Activated CD4-positive, CD25-positive, alpha-beta regulatory T cell treated with anti-CD3 and anti-CD28 coated beads, Interleukin-2, amount 50 U/mL, for 72 hours (primary cell): ENCODE measurements at places on chromosomes 16 and 17.
A peak's percentile ranks its signal among the peaks of the same experiment; 100 is the strongest.

DNA sequence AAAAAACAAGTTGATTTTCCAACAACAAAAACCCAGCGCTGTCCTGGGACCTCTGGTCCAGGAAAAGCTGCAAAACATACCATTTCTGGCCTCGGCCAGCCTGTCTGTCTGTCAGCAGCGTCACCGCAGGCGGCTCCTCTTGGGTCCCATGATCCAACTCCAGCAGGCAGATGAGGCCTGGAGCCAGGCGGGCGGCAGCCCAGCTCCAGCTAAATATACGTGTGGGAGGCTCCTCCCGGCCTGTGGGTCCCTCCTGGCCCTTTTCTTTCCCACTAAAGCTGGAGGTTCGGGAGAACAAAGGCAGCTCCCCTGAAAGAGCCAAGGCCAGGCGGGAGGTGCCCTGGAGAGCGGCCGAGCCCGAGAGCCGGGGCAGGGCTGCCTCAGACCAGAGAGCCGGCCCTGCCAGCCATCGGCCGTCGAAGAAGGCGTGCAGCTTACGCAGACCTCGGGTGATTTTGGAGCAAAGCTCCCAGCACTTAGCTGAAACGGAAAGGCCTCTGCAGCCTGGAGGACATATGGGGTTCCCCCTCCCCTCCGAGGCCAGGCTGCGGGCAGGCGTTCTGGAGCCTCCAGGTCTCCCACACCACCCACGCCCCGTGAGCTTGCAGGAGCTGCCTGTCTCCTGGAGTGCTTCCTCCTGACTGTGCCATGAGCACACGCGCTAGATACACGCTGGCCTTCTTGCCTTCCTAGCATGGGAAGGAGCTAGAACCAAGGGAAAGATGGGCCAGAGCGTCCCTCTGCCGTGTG, 19.9 kb upstream of the JPH3 start:
- no peak for DNase-seq

GRCh38 chr17:61570118-61570517, 20.9 kb downstream of the NACA2 start:
- DNase-seq: no peak

DNA sequence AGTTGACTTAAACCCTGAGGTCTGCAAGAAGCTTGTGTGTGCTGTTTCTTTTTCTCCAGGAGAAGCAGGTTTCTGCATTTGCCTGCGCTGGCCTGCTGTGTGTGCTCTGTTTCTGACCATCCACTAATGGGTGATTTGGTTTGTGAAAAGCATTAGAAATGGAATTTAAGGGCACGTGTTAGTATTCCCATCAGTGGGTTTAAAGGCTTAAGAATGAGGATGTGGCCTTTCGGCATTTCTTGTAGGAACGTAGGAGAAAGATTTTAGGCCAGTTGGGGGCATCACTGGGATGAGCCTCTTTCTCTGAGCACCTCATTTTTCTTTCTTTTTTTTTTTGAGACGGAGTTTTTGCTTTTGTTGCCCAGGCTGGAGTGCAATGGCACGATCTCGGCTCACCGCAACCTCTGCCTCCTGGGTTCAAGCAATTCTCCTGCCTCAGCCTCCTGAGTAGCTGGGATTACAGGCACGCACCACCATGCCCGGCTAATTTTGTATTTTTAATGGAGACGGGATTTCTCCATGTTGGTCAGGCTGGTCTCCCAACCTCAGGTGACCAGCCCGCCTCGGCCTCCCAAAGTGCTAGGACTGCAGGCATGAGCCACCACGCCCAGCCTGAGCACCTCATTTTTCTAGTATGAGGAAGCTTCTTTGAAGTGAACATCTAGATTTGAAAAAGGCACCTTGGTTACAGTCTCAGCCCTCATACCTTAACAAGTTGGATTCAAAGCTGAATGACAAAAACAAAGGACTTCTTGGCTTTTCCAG, 110.3 kb downstream of the BANP start:
- no peak for DNase-seq

DNA sequence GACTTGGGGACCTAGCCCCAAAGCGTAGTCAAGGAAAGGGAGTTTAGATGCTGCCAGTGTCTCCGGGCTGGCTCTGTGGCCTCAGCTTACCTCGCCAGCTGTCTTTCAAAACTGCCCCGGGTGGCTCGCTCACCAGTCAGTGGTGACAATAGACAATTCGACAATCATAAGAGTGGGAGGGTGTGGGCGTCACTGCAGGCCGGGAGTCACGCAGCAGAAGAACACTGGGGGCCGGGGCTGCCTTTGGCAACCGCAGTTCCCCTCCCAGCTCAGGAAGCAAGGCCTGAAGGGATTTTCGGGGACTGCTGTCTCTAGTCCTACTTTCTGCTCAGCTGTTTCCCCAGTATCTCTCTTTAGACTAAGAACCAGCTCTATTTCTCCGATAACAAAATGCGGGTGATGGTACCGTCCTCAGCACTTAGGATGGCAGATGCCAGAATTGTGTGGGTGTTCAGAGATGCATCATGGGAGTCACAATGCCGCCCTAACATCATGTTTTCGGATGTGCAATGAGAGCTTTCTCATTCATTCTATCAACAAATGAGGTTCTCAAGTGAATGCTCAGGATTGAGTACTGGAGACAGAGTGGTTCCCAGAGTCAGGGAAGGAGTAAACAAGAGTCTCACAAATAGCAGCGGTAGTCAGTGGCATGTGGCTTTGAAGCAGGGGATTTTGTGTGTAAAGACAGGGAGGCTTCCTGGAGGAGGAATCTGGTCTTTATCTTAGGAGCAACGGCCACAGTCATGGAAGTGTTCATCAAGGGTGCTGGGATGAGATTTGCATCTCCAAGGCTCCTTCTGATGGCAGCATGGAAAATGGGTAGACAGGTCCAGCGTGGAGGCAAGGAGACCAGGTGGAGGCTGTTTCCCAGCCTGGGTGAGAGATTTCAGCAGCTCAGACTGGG, 93.1 kb downstream of the ZDHHC7 start:
- no peak for DNase-seq

- no peak for DNase-seq
These were observed 19.1 kb upstream of the NTN1 start for GRCh38 chr17:9002227-9002605.

- no peak for DNase-seq
These were observed 54.8 kb downstream of the RAP1GAP2 start for GRCh38 chr17:2850991-2851390.

DNA sequence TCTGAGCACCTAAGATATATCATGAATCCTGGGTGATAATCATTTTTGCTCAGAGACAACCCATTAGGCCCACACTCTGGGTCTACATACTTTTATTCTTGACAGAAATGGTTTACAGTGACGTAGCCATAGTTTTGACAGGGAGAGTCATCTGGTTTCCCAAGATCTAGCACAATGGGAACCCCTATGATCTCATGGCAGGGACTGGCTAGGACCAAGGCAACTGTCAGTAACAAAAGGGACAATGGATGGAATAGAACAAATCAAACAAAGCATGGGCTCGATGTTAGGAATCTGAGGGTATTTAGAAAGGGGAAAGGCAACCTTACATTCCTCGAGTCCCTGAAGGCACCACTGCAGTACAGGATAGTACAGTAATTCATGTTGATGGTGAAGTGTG, 20.5 kb downstream of the CFAP97D1 start:
- DNase-seq: no peak

DNA sequence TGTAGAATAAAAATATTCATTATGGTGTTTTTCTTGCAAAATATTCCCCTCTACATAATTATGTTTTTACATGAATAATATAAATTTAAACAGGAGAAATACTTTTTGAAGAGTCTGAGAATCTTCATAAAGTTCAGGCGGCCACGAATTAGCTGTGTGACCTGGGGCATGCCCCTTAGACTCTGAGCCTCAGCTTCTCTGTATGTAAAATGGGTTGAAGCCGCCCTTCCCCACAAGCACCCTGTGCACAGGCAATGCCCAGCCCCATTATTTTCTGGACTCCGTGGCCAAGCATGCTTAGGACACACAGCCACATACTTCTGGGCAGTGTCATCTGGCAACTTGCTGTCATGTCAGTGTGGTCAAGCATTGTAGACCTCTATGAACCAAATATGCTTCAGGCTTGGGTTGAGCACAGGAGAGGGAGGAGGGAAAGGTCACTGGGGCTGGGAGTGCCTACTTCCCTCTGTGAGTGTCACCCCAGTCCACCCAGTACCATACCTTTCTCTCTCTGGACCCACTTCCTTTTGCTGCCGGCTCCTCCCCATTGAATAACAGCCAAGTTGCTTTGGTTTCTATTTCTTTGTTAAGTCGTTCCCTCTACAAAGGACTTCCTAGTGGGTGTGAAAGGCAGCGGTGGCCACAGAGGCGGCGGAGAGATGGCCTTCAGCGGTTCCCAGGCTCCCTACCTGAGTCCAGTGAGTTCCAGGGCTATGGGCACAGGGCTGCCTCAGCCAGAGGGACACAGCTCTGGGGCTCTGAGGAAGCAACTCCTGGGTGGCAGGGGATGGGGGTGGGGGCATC, at the start of gene LGALS9:
Gene LGALS9 (plus strand): TSS at position 582 of the 804 bp plus-strand sequence. CDS start 78 bp downstream, at position 660.
- DNase-seq: no peak

DNA sequence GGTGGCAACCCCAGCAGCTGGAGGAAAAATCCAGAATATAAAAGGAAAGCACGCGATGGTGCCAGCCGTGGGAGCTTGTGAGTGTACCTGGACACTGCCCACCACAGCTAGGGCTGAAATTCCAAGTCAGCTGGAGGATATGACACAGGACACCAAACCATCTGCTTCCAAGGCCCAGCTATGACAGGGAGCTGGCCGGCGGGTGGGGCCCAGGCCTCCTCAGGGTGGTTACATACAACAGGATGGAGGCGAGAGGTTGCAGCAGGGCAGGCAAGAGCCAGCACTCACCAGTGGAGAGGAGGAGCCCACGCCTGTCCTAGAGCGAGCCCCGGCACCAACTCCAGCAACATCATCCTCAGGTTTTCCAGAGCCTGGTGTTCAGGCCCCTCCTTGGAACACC, 163.2 kb upstream of the RPL38 start:
- no peak for DNase-seq

DNA sequence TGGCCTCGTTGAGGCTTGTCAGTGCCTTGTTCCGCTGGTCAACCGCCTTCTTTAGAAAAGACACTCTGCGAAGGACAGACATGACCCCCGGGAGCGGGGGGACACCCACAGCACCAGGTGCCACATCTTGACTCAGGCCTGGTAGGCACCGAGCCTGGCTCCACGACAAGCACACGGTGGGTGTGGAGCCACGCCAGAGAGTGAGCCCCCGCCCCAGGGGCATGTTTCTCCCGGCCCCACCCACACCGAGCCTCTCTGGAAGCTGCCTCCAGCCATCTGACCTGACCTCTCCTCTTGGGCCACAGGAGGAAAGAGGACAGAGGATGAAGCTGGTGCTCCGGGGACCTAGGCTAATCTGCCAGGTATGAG, 4.6 kb downstream of the FAAP100 start:
- DNase-seq: no peak

GRCh38 chr17:28001149-28001548, 41.3 kb upstream of the NLK start:
- no peak for DNase-seq

DNA sequence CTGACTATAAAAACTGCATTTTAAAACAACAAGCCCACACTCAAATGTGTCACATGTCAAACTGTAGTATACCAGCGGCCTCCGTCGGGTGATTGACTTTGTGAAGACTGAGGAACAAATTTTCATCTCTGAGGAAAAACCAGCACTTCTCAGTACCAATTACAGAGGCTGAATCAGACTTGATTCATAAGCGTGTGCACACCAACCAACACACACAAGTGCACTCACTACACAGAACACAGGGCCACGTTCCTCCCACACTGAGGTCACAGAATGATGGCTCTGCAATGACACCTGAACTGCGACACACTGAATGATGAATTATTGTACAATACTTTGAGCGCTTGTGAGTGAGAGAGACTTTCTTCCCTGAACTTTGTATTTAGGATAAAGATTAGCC, 29.6 kb downstream of the XPO6 start:
- DNase-seq: no peak

- no peak for DNase-seq
These were observed 3.4 kb upstream of the PRSS8 start for GRCh38 chr16:31138621-31139578.

DNA sequence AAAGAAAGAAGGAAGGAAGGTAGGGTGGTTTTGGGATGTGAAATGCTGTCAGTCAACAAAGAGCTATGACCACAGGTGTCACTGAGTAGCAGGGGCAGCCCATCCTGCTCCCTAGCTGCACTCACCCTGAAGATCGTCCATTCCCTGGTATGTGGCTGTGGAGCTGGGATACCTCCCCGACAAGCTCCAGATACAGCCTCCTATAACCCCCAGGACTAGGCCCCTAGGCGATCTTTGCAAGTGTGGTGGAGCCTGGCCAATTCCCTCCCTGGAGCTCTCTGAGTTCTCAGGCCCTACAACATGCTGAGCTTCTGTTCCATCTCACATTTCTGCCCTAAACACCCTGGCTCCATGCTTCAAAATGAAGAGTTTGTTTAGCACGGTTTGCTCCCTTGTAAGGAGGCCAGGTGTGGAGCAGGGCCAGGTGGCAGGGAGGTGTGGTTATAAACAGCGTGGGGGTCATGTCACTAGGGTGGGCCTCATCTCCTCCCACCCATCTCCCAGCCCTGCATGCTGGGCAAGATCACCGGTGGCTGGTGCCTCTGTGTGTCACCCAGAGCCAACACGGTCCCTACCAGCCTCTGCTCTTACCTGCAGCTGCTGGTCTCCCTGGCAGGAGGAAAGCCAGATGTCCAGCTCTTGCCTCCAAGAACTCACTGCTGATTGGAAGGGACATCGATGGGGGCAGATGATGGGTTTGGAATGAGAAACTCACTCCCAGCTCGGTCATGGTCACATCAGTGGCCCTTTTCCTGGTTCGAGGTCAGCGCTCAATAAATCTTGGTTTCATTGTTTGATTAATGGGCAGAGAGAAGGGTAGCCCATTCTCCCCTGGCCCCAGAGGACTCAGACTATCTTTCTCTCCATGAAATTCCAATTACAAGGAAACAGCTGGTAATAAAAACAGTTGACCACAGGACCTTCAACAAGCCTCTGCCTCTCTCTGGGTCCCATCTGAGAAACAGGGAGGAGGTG, 511.0 kb upstream of the CDH5 start:
- no peak for DNase-seq

DNA sequence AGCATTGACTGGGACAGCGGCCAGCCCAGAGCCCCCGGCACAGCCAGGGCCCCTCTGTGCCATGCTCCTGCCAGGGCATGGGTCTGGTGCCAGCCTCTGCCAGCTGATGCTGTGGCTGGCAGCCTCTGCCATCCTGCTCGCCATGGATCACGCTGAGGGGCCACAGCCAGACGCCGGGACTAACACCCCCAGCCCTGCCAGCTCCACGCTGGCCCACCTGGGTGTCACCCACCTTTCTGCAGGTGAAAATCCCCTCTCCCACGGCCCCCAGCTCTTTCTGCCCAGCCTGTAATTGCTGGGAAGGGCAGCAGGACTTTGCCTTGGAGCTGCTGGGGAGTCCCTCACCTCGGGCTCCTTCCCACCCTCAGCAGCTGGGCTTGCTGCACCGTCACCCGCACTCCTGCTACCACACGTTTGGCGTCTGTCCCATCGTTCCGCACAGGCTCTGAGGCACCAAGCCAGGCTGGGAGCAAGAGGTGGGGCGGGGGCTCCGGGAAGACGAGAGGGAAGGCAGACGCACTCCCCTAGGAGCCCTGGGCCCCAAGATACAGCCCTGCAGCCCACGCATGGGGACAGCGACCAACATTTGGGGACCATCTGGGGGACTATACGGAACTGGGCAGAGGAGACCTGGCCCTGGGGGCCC, 42.0 kb upstream of the ACSF3 start:
- DNase-seq: no peak

GRCh38 chr16:81623365-81624102, 155.6 kb upstream of the PLCG2 start:
- peak; percentile 48 for DNase-seq

- no peak for DNase-seq
These were observed 3.8 kb downstream of the RASL10B start for GRCh38 chr17:35735036-35735805.

- DNase-seq: no peak
These were observed 265.8 kb upstream of the ELAC2 start for GRCh38 chr17:13283606-13284005.

GRCh38 chr16:79286646-79287423, 313.7 kb downstream of the MAF start:
- DNase-seq: no peak
